ENCODE measurements at places on chromosomes 6 and 20. TPM values are rescaled to one million over a fixed set of nuclear protein-coding genes. Genes with fewer than 3 reads are reported as not detected.
A peak's percentile ranks its signal among the peaks of the same experiment; 100 is the strongest.

- DNase-seq: no peak
Measured at GRCh38 chr6:150666071-150666470, 66.4 kb downstream of the PLEKHG1 start.

GRCh38 chr6:138972226-138972665, 15.8 kb downstream of the REPS1 start:
- no peak for DNase-seq

BMP6 gene
- polyA plus RNA-seq: 3.0 TPM

DNA sequence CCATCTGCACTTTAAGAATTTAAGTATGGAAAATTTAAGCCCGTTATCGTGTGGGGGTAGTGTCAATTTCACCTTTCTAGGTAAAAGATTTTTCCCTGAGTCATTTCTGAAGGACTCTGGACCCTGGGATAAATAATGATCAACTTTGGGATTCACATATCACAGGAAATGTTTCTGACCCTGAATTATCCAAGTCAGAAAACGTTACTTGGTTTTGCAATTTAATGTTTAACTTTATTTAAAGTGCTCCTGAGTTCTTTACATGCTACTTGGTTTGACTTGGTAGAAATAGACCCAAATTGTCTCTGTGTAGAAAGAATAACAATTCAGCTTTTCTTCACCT, 1.5 kb upstream of the SLC17A3 start:
- no peak for DNase-seq

DNA sequence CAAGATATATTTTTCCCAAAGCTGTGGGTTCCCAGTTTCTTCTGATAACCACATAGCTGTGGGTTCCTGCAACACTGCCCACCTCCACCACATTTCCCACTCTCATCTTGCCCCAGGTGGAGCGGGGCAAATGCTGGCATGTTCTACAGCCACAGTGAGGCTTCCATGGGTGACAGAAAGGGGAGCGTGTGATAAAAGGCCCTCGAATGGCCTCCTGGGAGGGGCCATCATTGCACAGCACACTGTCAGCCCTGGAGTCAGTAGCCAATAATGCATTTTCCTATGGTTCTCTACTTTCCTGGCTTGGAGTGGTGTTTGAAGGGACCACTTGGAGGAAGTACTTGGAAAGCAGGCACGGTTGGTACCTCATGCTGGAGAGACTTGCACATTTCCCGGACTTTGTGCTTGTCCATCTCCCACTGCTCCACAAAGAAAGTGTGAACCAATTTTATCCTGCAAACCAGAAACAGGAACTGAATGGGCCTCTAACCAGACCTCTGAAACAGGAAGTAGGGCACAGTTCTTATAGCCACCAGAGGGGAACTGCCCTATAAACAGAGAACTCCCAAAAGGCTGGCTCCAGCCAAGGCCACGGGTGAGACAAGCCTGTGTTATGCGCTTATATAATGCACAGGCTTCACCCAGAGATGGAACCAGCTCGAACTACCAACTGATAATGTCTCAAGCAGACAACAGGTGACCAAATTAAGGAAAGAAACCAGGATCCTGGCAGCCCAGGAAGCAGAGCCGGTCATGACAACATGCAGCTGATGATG, 8.6 kb downstream of the MAP3K5 start:
- peak; percentile 69 for DNase-seq

- no peak for DNase-seq
Measured at GRCh38 chr6:139380611-139381010, 6.2 kb upstream of the CITED2 start.

- DNase-seq: no peak
Measured at GRCh38 chr6:101806241-101806640, 412.7 kb downstream of the GRIK2 start.

- DNase-seq: no peak
Measured at GRCh38 chr6:26319405-26320128, 45.4 kb upstream of the BTN3A2 start.

TMEM74B gene
- polyA plus RNA-seq: 7.8 TPM

- DNase-seq: no peak
Measured at GRCh38 chr6:121344539-121344938, 10.3 kb upstream of the TBC1D32 start.

DNA sequence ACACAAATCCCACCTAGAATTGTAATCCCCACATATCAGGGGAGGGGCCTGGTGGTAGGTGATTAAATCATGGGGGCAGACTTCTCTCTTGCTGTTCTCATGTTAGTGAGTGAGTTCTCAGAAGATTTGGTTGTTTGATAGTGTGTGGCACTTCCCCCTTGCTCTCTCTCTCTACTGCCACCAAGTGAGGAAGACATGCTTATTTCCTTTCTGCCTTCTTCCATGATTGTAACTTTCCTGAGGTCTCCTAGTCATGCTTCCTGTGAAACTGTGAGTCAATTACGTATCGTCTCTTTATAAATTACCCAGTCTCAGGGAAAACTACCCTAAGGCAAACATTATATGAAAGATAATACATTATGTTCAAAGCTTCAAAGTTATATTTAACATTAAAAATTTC, 1297.5 kb upstream of the CITED2 start:
- DNase-seq: no peak

BNIP5 gene
- 0.02 TPM for polyA plus RNA-seq

DNA sequence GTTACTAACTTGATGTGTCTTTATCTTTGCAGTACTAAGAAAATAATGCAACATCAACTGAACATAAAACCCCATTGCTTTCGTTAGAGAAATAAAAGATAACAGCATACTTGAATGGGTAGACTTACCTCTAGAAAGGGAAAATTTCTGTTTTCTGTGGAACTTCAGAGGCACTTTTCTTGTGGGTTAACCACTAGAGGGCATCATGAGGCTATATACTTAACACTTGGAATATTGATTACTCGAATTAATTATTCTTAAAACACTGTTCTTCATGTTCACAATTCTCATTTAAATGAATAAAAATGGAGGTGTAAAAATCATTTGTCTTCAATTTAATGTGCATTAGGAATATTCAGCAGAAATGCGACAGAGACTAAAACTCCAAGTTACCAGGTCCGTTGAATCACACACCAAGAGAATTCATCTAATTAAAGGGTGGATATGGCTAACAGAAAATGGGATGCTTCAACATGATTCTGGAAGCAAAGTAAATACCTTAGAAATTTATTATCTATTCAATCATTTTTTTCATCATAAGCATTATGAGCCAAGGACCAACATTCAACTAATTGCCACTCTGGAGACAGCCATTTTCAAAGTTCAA, 330.8 kb upstream of the PREP start:
- DNase-seq: no peak

DNA sequence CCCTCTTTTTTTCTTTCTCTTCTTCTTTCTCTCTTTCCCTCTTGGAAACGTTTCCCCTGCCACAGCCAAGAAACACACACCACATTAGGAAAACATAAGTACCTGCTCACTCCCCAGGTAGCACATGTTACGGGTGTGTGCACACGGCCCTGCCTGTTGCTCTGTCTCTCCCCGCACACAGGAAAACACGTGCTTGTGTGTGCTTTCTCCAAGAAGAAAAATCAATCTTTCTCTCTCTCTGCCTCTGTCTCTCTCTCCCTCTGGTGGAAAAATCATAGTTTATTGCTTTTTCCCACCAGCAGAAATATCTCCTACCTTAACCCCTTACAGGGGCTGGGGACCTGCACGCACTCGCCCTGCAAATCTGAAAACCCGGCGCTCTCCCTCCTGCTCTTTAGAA, 102.3 kb downstream of the EDN3 start:
- DNase-seq: no peak

DNA sequence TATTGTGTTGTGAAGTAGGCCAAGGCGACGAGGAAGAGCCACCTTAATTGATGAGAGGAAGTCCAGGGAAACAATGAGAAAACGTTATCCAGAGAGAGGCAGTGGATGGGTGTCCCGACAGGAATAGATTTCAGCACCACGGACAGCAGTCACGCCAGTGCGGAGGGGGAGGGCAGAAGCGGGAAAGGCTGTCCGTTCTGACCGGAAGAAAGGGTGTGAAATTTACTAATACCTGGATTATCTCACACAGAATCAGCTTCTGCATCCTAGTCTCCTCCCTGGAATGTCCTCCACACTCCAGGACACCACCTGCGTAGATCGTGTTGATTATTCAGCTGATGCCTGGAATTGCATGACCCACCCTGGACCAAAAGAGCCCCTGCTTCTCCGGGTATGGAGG, 7.4 kb upstream of the BPIFA3 start:
- DNase-seq: peak; percentile 79

PKIB gene
- polyA plus RNA-seq: 0.25 TPM

OXT gene
- polyA plus RNA-seq: not detected

SUMO4 gene
- 0.32 TPM for polyA plus RNA-seq

DNA sequence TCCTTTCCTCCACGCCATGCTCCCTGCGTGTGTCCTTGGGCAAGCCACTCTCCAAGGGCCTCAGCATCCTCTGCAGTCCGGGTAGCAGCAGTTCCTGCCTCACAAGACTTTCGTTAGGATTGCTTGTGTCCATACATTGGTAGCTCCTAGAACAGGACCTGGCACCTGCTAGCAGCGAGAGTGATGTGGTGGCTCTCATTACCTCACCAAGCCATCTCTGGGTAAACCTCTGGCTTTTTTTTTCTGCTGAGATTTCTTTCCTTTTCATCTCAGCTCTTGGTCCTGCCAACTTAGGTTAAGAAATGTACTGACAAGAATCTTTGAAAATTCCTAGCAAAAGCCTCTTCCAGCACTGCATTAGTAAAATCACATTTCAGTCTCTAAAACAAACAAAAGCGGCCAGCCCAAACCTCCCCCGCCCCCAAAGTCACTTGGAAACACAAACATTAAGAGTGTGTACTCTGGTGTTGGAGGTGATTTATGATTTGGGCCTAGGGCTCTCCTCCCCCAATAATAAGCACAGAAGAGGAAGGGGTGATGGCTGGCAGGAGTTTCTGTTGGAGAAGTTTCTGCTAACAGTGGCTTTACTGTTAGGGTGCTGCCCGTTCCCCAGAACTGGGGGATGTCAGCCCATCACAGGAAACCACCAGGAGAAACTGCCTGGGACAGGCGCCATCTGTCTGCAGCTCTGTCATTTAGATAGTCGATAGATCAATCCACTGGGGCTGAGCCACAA, 199.2 kb downstream of the CD83 start:
- no peak for DNase-seq

DNA sequence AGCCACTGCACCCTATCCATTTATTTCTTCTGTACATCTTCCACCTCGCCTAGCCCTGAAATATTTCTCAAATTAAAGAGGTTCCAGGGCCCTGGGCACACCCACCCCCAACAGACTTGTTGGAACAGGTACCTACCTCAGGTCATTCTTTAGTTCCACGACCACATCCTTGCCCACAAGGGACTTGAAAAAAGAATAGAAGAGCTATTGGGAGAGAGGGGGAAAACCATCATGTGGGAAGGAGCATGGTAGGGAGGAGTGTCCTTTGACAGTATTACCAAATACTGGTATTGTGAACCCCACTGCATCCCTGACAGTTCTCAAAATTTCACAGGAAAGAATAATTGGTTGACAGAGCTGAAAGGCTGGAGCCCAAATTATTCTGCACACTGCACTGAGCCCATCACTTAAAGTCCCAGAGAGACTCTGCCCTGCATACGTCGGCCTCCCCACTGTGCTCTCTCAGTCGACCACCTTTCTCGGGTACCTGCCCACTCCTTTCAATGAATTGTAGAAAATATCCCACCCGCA, 762 bp downstream of the LSM2 start:
- DNase-seq: no peak

ISM1 gene
- polyA plus RNA-seq: 1.0 TPM

GRCh38 chr6:15299430-15300131, 53.7 kb downstream of the JARID2 start:
- DNase-seq: peak; percentile 69

TRIM15 gene
- polyA plus RNA-seq: not detected

DNA sequence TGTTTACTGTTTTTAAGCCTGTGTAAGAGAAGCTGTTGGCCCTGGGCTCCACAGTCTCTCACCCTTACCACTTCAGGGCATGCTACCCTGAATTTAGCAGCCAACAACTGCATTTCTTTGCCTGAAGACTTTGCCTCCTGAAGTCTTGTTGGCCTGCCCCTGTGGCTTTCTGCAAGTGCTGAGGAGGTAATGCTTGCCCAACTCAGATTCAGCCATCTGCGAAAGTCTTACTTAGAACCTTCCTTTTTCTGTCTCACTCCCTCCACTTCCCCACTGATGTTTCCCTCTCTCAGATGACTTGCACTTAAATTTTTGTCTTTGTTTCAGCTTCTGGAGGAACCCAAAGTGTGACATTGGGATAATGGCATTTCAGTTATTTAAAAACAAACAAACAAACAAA, 11.8 kb upstream of the IBTK start:
- DNase-seq: no peak

BPIFB1 gene
- polyA plus RNA-seq: not detected

GRCh38 chr6:156850353-156850752, 73.2 kb downstream of the ARID1B start:
- DNase-seq: no peak

- DNase-seq: peak; percentile 37
Measured at GRCh38 chr20:24469116-24469893, at the start of gene SYNDIG1. Gene SYNDIG1, plus strand, starts transcription at chr20:24469629. Its CDS starts 73,469 bp downstream, at chr20:24543098.

DNA sequence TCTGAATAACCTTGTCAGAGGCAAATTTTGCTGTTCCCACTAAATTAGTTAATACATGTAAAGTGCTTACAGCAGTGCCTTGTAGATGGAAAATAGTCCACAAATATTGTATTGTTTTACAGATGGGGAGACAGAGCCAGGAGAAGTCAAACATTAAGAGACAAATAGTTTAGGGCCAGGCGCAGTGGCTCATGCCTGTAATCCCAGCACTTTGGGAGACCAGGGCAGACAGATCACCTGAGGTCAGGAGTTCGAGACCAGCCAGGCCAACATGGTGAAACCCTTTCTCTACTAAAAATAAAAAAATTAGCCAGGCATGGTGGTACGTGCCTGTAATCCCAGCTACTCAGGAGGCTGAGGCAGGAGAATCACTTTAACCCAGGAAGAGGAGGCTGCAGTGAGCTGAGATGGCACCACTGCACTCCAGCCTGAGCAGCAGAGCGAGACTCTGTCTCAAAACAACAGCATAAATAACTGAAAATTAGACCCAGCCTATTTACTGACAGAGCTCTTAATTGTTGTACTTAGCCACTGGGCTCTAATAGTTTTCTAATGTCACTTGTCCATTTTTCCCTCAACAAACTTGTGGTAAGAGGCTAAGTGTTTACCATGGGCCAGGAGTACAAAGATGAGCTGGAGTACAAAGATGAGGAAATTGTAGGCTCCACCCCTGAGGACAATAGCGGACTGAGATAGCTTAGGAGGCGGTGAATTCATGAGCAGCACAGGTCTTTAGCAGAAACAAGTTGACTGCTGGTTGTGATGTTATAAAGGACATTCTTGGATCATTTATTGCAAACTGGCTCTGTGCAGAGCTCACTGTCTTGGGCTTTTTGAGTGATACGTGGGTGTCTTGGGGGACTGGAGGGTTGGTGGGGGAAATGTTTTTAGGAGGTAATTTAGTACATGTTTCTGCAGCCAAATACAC, 6.4 kb downstream of the ZSWIM3 start:
- no peak for DNase-seq

RIMS4 gene
- polyA plus RNA-seq: 0.38 TPM

TRIM10 gene
- not detected for polyA plus RNA-seq

RCAN2 gene
- polyA plus RNA-seq: 82.9 TPM

GRCh38 chr20:17969278-17969883, 563 bp downstream of the MGME1 start:
- peak; percentile 41 for DNase-seq

DNMT3B gene
- 0.52 TPM for polyA plus RNA-seq

Data from right cardiac atrium (tissue), 5 donors.